ENCODE measurements at places on chromosomes 1 and 21.
A peak's percentile ranks its signal among the peaks of the same experiment; 100 is the strongest.

GRCh38 chr1:83998498-83999315, at the start of gene TTLL7:
TTLL7 (minus strand) TSS chr1:83999132; CDS start chr1:83952211, 46,921 bp downstream.
- DNase-seq = peak; percentile 79

DNA sequence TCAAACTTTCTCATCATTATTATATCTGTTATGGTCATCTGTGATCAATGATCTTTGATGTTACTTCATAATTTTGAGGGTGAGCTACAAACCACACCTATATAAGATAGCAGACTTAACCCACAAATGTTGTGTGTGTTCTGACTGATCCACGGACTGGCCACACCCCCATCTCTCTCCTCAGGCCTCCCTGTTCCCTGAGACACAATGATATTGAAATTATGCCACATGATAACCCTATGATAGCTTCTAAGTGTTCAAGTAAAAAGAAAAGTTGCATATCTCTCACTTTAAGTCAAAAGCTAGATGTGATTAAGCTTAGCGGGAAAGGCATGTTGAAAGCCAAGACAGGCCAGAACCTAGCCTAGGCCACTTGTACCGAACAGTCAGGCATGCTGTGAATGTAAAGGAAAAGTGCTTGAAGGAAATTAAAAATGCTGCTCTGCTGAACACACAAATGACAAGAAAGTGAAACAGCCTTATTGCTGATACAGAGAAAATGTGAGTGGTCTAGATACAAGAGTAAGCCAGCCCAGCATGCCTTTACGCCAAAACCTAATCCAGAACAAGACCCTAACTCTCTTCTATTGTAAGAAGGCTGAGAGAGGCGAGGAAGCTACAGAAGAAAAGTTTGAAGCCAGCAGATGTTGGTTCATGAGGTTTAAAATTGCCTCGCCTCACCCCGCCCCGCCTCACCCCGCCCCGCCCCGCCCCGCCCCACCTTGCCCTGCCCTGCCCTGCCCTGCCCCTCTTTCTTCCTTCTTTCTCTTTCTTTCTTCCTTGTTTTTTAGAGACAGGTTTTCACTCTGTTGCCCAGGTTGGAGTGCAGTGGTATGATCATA, 16.5 kb downstream of the CTSS start:
- DNase-seq = no peak

DNA sequence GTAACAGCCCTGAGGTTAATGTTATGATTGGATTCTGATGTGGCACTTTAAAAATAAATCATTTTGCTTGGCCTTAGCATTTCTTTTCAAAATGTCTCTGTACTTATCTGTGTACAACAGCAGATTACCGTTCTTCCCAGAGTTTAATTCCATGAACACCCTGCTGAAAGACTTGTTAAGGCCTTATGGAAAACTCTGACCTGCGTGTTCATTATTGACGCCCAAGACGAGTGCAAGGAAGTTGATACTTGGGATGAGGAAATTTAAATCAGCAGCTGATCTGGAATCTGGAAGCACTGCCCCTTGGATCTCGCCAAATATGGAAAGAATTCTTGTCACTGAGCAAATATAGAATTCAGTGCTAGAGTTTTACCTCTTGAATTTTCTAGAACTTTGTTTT, 6.7 kb downstream of the ERG start:
- DNase-seq = no peak

DNA sequence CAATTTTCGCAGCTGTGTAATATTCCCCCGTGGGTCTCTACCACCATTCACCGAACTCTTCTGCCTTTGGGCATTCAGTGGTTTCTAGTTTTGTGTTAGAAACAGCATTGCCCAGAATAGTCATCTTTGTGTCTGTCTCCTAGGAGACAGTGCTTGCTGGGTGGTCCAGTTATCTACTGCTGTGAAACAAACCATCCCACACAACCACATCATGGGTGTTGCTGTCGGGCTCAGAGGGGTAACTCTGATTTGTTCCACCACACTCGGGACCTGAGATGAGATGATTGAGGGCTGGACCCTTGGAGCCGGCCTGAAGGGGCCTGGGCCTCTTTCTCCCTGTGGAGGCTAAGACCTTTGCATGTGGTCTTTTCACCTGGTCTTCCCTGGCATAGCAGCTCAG, 427.2 kb upstream of the VAMP3 start:
- DNase-seq = no peak

DNA sequence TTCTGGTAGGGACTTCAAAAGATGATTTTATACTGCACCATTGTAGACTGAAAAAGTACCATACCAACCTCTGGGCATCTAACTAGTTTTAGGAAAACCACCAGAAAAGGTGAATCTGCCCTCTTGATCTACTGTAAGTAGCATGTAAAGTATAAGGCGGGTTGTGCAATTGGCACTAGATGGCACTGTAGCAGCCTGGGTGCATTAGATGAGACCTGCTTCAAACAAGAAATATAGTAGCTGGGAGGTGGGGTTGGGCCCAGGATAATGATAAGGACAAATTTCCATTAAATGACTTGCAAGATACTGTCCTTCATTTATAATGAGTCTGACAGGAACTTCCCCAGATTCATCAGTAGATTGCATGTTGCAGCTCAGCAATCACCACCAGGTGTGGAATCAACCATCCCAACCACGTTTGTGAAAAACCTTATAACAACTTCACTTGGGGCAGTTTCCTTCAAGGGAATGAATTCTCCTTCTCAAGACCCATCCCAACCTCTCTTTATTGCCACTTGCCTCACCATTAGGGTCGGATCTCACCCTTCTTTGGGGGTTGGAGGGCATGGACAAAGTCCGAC, 37.3 kb upstream of the IL10 start:
- peak; percentile 25 for DNase-seq

DNA sequence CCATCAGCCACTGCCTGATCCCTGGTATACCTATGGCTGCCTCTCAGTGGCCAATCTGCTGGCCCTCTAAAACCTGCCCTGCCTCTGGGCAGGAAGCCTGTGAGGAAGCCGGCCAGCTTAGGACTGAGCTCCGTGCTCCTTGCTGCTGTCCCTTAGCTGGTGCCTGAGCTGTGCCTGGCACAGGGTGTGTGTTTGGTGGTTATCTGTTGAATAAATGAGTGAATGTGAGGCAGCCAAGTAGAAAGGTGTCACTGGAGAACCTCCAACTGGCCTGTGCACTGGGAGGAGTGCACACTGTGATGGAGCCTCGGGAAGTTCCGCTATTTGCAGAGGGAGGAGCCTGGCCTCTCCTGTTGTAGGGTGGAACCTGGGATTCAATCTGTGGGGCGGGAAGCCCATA, 63.4 kb upstream of the STUM start:
- DNase-seq = no peak

DNA sequence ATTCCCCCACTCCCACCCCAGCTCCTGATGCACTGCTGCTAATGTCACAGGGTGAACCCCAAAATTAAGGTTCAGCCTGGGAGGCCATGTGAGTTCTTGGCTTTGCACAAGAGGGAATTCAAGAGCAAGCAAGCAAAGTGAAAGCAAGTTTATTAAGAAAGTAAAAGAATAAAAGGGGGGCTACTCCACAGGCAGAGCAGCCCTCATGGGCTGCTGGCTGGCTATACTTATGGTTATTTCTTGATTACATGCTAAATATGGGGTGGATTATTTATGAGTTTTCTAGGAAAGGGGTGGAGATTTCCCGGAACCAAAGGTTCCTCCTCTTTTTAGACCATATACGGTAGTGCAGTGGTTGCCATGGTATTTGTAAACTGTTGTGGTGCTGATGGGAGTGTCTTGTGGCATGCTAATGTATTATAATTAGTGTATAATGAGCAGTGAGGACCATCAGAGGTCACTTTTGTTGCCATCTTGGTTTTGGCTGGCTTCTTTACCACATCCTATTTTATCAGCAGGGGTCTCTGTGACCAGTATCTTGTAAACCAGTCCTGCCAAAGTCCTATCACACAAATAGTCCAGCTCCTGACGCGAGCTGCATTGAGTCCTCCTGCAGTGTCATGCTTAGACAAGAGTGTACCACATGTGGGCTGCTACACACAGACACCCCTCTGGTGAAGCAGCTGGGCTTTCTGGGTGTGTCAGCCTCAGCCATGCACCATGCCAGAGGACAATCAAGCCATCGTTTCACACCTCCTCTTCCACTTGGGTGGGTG, 46.4 kb upstream of the CSF1 start:
- DNase-seq = no peak

GRCh38 chr1:221040101-221040500, 160.9 kb downstream of the HLX start:
- DNase-seq = no peak

- DNase-seq = no peak
These were observed 163.0 kb upstream of the RNPC3 start for GRCh38 chr1:103362348-103363007.

DNA sequence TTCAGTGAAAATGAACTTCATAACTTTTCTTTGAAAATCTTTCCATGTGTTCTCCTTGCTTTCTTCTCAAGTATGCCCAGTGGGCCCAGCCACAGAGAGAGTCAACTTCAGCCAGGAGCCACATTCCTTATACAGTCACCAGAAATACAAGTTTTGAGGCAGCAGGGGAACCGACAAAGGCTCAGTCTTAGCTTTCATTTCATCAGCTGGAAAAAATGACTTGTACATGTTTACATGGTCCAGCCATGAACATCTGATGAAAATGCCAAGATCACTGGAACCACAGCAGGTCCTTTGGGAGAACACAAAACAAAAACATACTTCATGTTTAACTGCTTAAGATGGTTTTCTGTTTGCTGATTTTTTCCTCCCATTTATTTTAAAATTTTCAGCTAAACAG, 72.5 kb downstream of the SYDE2 start:
- DNase-seq = no peak

DNA sequence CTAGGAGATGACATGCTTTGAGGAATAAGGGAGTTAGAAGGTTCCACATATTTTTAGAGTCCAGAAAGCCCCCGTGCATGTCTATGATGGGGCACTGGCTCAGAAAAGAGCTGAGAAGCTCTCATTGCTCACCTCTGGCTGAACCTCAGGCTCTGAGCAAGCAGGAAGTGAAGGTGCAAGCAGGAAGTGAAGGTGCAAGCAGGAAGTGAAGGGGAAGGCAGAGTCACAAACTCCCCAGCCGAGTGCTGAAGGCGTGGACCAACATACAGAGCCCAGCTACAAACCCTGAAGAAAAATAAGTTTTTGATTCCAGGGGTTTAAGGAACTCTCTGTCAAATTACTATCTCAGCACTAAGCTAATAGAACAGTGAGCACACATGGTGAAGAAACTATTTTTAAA, 7.0 kb downstream of the KRTAP10-8 start:
- DNase-seq = no peak

DNA sequence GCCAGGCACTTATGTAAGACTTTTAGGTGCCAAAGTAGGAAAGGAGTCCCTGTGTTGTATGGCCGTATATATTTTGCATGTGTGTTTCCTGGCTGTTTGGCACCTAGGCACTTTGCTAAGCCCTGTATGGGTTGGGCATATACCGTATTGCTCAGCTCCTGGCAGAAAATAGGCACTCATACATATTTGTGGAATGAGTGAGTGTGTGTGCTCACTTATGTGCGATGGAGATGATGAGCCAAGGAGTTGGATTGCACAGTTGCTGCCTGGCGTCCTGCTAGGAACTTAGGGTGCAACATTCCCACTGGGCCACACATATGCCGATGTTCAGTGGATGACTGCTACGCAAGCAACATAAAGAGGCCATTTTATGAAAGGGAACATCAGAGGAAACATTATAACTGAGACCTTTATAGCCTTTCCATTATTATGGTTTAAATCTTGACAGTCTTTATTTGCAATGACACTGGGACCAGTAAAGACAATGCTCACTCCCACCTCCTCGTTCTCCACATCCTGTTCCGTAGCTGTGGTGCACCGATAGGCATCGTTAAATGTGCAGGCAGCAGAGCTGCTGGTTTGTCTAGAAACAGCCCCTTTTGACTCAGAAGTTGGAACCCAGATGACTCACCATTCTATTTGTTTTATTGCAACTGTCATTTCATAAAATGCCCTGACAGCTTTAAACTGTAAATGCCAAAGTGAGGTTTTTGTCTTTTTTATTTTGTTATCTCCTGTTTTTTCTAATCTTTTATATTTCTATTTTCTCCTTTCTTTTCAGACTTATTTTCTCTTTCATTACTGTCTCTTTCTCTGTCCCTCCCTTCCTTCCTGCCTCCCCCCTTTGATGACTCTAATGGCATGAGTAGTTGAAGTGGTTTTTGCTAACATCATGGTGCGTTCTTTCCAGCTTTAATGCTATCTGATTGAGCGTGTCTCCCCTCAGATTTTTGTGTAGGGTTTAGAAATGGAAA, 36.1 kb downstream of the PEX14 start:
- no peak for DNase-seq

DNA sequence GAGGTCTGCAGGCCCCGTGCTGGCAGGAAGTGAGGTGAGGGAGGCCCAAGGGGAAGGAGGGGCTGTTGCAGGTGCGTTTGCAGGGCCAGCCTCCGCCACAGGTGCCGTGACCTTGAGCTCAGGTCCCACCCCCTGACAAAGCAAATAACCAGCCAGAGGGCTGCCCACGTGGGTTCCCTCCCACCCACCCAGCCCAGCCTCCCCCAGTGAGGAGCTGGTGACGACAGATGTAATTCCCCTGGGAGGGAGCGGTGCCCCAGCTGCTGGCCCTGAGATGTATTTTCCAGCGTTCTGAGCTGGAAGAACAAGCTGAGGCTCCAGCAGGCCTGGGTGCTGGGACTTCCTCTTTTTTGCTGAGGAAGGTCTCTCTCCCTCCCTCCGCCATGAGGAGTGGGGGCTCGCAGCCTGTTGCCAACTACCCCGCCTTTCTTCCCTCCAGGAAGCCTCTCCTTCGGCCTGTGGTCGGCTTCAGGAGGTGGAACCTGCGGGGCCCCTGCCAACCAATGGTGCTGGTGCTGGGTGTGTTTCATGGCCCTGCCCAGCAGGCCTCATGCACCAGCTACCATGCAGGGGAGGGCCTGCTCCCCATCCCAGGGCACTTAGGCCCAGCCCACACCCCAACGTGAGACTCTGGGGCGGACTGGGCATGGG, 153.2 kb downstream of the PRDM16 start:
- DNase-seq = peak; percentile 14

DNA sequence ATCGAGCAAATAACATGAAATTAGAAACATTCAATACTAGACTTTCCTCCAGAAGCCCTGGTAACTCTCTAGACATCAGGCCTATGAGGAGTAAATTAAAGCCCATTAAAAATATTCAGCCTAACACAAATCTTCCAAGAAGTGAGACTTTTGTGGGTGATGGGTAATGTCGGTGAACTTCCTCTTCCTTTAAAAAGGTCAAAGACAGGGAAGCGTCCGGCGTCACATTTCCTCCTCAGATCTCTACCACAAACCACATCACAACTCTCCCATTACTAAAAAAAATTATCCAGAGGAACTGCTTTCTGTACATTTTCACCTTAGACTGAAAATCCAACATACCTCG, 1.4 kb downstream of the EIF4G3 start:
- DNase-seq = no peak

- no peak for DNase-seq
These were observed 108.1 kb upstream of the COG2 start for GRCh38 chr1:230534224-230534623.

DNA sequence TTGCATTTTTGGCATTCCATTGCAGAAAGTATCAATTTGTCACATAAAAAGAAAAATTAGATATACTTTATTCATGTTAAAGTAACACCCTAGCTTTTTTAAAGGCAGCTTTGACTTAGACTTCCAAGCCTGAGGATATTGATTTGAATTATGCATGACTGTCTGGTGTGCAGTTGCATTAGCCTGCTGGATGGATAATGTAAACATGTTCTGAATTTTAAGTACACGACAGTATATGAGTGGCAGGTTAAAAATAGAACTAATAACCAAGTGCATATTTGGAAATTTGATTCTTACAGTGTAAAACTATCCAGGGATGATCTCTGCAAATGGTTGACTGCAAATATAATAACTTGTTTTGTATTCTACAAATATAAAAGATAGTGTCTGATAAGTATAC, 124.0 kb downstream of the SYT14 start:
- no peak for DNase-seq

GRCh38 chr1:29500041-29500440, 263.7 kb downstream of the PTPRU start:
- no peak for DNase-seq

- no peak for DNase-seq
These were observed 7.4 kb downstream of the JAM2 start for GRCh38 chr21:25646474-25646873.
